ENCODE measurements at places on chromosomes 4 and X.
A peak's percentile ranks its signal among the peaks of the same experiment; 100 is the strongest.

DNA sequence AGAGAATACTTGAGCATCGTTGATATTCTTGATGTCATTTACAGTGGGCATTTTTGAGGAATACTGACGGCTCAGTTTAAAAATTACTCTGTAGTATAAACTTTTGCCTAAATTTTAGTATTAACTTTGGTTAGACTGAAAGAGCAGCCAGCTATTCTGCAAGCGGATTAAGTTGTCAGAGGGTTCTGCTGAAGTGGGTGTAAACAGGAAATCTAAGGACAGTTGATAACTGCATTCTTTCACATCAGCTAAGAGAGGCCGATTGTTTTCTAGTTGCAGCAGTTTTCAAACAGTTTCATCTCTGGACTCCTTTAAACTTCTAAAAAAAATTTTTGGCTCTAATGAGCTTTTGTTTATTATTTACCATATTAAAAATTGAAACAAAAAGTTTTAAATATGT is 149.6 kb downstream of the RAPGEF2 start:
- no peak for DNase-seq

GRCh38 chr4:122783301-122784215 is 43.1 kb upstream of the FGF2 start:
- no peak for DNase-seq

DNA sequence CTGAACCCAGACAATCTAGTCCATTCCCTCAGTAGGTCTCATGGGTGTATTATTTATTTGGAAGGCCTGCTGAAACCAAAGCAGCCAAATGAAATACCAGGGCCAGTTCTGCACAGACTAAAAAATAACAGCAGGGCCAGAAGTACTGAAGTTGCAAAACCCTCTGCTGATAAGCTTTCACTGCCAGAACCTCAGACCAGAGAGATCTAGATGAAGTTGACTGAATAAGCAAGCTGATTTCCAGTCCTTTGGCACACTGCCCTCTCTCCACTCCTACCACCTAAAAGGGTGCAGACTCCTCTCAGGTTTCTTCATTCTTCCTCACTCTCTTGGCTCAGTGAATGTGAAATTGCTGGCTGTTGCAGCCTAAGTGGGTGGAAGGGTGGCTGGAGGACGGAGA is 276.7 kb upstream of the KLF3 start:
- DNase-seq, result peak; percentile 86

DNA sequence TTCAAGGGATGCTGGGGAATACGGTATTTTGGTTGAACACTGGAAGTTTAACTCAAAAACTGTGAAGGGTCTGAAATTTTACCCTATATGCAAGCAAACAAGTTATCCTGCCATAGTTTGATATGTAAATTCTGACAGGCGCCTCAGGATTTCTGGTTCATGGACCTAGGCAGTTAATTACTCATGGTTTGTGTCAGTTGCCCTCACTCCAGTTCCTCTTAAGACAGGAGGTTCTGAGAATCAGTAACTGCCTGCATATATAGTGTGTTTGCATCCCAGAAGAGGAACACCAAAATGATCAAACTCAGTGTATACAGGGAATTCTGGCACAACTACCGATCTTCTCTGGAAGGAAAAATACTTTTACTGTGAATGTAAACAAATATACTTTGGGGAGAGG is 360.4 kb upstream of the NWD2 start:
- DNase-seq, result no peak

DNA sequence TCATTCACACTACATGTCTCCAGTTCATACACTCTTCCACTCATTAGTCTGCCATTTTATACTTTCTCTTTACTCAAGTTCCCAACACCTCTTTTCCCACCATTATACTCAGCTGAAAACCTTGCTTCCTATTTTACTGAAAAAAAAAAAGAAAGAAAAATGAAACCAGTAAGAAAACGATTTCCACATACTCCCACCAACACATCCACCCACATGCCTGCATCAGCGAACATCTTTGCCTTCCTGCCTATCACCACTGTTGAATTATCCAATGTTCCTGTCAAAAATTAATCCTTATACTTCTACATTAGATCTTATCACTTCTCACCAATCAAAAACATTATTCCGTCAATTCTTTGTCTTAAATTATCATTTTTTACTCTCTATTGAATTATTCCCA is 188.1 kb upstream of the FAM241A start:
- DNase-seq, result no peak

DNA sequence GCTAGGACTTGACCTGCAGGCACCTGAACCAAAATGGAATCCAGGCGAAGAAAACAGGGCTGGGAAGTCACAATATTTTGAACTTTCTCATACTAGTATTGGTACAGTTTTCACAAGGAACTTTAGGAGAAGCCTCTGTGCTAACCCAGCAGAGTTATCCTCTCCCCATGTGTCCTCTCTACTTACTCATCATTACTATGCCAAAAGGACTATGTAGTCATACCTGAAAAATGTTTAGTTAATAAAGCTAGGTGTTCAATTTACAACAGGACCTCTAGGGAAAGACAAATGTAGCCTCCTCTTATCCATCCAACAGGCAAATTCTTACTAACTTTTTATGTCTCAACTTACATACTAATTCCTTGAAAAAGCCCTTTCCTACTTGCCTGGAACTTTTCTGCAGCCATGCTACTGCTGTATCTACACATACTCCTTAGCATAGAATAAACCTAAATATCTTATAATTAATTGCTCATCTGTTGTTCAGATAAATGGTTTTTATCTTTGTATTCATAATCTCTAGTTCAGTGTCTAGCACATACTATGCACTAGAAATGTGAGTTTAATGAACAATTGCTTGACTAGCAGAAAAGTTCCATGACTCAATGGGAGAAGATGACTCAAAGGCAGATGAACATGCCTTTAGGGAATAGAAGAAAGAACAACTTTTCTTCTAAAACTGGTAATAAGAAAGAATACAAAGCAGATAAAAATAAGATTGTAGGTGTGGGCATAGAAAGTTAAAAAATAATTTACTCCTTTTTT is 215.5 kb upstream of the VEGFC start:
- DNase-seq, result no peak

All from sciatic nerve (tissue), 2 donors.